ENCODE measurements at places on chromosomes 2 and 18.

DNA sequence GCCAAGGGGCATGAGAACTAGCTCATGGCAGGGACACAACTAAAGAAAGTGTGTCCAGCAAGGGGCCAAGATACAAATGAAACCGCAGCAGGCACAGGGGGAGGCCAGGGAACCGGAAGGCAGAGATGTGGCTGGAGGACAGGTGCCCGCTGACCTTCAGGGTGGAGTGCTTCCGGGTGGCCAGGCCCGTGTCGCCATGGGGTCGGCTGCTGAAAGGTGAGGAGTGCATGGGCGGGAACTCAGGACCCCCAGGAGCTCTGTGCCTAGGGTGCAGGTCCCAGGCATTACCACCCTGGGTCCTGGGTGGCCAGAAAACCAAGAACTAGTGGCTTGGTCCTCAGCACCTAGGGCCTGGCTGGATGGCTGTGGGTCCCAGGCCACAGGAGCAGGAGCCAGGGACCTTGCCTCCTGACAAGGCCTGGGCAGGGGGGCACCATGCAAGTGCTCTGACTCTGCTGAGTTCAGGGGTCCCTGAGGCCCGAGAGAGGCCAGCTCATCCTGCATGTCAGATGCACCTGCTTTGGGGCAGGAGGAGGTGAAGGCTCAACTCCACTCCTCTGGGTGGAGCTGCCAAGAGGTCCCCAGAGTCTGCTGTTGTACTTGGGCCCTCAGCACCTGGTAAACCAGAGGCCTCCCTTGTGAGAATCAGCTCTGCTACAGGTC, 50.9 kb downstream of the CENPO start:
- no peaks in the 10 kb centered on the region for H3K27me3 ChIP-seq
- H3K4me1 ChIP-seq: no peaks in the 10 kb centered on the region
- no peak overlapping the region for H3K27ac ChIP-seq
- DNase-seq: no peak
- peaks cover 62% of the 10 kb centered on the region for H3K36me3 ChIP-seq

- H3K4me3 ChIP-seq: no peak overlapping the region
- H3K27me3 ChIP-seq: no peaks in the 10 kb centered on the region
- DNase-seq: no peak
- H3K36me3 ChIP-seq: no peaks in the 10 kb centered on the region
- no peaks in the 10 kb centered on the region for H3K4me1 ChIP-seq
These were observed 48.7 kb downstream of the HNMT start for GRCh38 chr2:138012968-138013367.

GRCh38 chr2:143524559-143525401, 395.6 kb downstream of the ARHGAP15 start:
- H3K4me3 ChIP-seq: no peak overlapping the region
- H3K27ac ChIP-seq: no peak overlapping the region
- peaks cover 67% of the 10 kb centered on the region for H3K36me3 ChIP-seq
- H3K4me1 ChIP-seq: peaks cover 20% of the 10 kb centered on the region

GRCh38 chr2:29612568-29612967, 308.8 kb downstream of the ALK start:
- H3K27ac ChIP-seq: no peak overlapping the region
- H3K27me3 ChIP-seq: peaks cover 4% of the 10 kb centered on the region
- no peak for DNase-seq
- H3K4me3 ChIP-seq: no peak overlapping the region
- H3K36me3 ChIP-seq: no peaks in the 10 kb centered on the region

All from activated B cell treated with CpG ODN at 0.5 μM for 24 hours (primary cell).